ENCODE measurements at places on chromosomes 3 and 15.

DNA sequence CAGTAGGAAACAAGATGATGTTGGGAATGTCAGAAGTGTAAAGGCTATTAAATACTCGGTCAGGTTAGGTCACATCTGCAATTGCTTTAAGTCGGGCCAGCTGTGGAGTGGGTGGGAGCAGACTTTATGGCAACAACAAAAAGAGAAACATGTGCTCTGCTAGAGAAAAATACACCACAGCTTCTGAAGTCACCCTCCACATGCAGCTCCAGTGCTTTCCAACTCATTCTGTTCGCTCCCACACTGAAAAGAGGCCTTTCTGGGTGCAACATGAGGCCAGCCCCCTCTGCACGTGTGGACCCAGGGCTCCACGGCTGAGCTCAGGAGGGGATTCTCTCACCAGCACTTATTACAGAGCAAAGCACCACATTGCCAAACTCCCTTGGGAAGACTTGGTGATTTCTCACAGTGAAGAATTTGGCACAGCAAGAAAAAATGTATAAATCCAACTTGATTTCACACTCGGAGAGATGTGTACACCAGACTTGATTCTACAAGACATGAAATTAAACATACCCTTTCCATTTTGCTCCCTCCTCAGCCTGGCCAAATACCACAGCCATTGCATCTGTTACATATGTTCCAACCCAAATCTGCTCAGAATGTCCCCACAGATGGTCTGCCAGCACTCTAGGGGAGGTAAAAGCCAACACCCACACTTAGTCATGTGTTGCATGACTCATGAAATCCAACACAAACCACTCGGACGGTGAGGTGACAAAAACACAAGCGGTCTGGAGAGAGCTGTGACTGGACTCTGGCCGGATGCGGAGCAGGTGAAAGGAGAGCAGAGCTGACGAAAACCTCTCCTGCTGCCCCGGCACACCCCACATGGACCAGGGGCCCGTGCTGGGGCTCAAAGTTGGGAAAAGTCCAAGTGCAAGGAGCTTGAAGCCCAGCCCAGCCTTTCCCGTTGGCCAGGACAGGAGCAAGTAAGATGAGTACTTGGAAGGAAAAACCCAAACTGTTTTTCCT is 74.6 kb downstream of the ITGB5 start:
- peak; percentile 93 for DNase-seq

GRCh38 chr15:59247364-59247763 is 40.7 kb downstream of the LDHAL6B start:
- peak; percentile 30 for DNase-seq

DNA sequence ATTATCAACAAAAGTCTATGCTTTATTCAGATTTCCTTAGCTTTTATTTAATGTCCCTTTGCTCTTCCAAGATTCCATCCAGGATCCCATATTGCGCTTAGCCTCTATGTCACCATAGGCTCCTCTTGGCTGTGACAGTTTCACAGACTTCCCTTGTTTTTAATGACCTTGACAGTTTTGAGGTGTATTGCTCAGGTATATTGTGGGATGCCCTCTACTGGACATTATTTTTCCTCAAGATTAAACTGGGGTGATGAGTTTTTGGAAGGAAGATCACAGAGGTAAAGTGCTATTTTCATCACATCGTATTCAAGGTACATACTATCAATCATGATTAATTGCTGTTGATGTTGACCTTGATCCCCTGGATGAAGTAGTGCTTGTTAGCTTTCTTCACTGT is 99.1 kb upstream of the SMAD3 start:
- DNase-seq, result no peak

- DNase-seq, result no peak
Observed at GRCh38 chr3:34929036-34929435, 710.3 kb upstream of the ARPP21 start.

DNA sequence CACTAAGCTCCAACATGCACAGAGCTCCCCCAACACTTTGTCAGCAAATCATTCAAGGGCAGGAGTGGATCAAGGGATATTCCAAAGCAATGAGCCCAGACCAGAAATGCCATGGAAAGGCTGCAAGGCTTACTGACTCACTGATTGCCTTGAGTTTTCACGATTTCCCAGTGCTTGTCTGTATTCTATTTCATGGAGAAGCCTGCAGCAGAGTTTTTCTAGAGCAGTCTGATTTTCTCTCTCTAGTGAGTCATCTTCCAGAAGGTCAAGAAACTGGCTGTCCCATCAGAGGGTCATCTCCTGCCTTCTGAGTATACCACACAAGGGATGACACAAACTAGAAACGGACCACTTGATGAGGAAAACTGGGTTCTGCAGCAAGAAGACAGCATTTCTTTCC is 16.5 kb downstream of the LMCD1 start:
- DNase-seq, result no peak
